ENCODE measurements at places on chromosomes 13 and 19. TPM values are rescaled to one million over a fixed set of nuclear protein-coding genes. Genes with fewer than 3 reads are reported as not detected.
A peak's percentile ranks its signal among the peaks of the same experiment; 100 is the strongest.

IGSF23 gene
- total RNA-seq = not detected

ELSPBP1 gene
- total RNA-seq = not detected

TM9SF2 gene
- 61.1 TPM for total RNA-seq

RUBCNL gene
- 0.51 TPM for total RNA-seq

DNA sequence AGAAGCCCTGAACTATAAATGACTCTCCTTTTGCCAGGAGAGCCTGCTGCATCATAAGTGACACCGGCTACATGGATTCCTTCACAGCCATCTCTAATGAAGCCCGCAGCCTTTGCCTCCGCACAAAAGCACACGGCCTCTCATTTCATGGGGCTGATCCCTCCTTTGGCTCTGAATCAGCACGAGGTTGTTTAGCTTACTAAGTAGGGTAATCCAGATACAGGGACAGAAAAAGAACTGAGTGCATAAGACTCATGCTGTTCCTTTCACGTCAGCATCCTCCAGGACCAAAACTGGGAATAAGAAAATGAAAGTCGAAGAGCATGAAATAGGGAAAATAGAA is 136.3 kb downstream of the DCT start:
- no peak for DNase-seq

DNA sequence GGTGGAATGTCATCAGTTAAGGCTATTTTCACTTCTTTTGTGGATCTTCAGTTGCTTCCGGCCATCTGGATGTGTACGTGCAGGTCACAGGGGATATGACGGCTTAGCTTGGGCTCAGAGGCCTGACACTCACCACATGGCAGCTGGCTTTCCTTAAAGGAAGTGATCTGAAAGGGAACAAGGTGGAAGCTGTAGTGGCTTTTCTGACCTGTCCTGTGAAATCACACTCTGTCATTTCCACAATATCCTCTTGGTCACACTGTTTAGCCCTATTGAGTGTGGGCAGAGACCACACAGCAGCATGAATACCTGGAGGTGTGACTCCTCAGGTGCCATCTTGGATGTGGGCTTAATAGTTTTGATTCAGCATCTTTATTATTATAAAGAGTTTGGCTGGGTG is 4.5 kb upstream of the BAX start:
- no peak for DNase-seq

DNA sequence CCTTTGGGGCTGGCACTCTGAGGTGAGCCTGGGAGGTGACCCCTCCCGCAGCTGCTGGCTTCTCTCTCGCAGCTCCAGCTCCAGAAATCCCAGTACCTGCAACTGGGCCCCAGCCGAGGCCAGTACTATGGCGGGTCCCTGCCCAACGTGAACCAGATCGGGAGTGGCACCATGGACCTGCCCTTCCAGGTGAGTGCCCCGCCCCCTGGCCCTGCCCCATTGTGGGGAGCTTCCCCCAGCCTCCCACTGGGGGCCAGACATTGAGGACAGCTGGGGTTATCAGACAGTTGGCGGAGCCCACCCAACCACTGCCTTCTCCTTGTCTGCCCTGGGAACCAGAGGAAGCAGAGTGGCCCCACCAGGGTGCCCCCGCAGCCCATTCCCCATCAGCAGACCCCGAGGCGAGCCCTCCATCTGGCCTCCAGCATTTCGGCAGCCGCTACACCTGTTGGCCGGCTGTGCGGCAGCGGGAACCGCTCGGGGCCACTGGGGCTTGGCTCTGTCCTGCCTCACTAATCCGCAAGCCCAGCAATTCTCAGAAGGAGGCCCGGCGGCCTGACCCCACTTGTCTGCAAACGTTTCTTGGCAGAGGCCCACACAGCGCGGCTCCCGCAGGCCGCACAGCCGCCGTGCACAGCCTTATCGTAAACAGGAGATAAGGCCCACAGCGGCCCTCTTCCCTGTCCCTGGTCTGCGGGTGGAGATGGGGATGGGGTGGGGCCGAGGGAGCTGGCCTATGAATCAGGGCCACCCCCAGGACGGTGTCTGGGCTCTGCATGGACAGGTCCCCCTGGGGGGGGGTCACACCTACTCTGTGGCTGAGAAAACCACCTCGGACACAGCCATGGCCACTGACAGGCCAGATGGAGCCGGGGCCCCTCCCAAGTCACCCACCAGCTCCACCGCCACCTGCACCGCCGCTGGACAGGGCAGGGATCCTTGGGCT is 48.0 kb downstream of the COMP start:
- DNase-seq = peak; percentile 86

- no peak for DNase-seq
Measured at GRCh38 chr19:13920940-13921747, 15.1 kb downstream of the CC2D1A start.

DNA sequence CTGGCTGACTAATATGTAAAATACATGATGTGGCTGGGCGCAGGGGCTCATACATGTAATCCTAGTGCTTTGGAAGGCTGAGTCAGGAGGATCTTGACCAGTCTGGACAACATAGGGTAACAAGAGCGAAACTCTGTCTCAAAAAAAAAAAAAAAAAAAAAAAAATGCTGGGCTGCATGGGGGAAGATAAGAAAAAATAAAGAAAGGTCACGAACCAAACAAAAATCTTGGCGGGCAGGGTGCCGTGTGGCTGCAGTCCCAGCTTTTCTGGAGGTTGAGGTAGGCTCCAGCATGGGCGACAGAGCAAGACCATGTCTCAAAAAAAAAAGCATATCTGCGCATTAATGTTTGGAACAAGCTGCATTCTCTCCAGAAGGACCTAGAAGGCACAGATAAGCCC is 8.7 kb downstream of the RNASEH2A start:
- no peak for DNase-seq

DNA sequence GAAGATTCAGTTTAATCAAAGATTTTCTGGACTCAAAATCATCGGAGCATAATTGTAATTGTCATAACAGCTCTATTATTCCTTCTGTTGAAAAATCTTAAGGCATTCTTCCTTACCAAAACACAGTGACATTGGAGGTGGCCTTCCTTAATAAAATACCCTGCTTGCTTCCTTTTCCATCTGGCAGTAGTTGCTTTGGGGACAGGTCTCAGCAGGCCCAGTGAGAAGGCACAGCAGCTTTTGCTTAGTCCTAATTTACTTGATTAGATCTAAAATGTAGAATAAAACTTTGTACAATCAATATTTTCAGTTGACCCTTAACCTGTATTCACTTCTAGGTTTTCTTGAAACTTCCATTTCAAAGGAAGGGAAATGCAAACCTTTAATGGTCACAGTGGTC is 471.6 kb downstream of the PCDH20 start:
- DNase-seq = no peak

All from Right ventricle myocardium inferior (tissue), 1 donor.